ENCODE measurements at places on chromosomes 1 and 21.
A peak's percentile ranks its signal among the peaks of the same experiment; 100 is the strongest.

GRCh38 chr1:78254517-78254916 lies 208.8 kb downstream of the GIPC2 start:
- no peak for DNase-seq

- DNase-seq: no peak
These were observed 184.3 kb upstream of the LMO4 start for GRCh38 chr1:87144316-87144895.

- DNase-seq: no peak
These were observed 116.0 kb upstream of the KCNJ6 start for GRCh38 chr21:38032082-38032801.

DNA sequence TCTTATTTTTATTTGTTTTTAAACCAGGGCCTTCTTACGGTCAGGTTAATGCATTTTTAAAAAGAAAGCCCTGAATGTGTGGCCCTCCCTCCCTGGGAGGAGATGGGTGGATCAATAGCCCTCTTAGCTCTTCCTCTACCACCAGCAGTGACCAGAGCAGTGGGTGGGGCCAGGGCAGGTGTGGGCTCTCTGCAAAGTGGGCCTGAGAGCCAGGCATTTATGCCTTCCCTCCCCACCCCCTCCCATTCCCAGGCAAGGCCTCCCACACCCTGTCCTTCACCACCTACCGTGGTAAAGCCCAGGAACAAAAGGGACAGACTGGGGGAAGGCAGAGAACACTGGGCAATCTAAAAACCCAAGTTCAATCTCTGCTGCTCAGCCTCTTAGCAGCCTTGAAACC lies 63.9 kb downstream of the SSBP3 start:
- no peak for DNase-seq

GRCh38 chr1:195591917-195592672 lies 1016.1 kb downstream of the KCNT2 start:
- DNase-seq: peak; percentile 26

DNA sequence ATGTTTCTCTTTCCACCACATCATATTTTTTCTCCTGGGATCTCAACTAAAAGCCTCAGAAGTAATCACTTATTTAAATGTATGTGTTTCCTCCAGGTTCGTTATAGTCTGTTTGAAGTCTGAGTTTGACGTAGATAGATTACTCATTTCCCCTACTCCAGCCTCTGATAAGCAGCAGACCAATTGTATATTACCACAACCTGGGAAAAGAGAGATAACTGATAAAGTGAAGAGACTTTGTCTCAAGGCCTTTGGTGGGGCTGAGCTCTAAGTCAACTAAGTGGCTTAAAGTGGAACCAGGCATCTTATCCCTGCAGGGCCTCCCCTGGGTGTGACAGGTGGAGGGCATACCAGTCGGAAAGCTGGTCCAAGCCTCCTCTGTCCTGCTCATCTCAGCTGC lies 34.9 kb upstream of the CACNA1E start:
- DNase-seq: peak; percentile 55

DNA sequence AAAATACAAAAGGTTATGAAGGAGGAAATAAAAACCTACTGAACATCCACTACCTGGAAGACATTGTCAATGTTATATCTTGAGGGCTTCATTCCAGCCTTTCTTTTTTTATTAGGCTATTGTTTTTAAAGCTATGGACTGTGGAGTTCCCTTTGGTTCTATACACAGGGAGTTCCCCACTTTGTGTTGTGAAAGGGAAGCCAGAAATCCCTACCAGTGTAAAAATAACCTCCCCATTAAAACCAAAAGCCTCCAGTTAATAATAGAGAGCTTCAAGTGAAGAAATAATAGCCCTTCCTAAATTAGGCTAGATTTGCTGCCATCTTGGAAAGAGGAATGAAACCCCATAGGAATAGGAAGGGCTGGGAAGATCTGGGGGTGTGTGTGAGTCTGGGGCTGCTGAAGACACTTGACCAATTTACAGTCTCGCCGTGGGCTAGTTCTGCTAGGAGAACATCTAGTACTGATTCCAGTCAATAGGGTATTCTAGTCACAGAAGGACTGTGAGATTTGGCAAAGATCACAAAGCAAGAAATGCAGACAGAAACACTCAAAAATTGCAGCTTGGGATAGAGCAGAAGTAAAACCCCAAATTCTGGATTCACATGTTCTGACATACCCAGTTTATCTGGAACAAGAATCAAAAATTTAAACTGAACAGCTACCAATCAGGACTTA lies 32.4 kb upstream of the PTGFRN start:
- no peak for DNase-seq

DNA sequence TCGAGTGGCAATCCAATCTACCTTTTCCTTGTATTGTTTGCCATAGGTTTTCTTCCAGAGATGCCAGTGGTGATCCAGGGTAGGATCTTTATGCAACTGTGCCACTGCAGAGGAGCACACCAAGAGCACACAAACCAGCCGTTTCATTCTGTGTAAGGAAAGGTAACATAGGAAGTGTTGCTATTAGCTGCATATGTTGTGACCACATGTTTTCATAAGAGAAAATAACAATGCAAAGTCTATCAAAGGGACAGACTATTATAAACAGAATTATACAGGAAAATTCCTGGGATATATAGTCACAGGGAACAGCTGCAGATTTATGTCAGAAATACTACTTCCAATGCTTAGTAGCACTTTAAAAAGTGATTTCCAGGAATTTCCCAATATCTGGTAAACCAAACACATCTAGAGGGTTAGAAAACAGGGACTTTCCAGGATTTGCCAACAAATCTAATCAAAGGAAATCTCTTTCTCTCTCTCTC lies 919 bp downstream of the CTSS start:
- DNase-seq: peak; percentile 16

GRCh38 chr1:181062836-181063428 lies 25.6 kb upstream of the IER5 start:
- no peak for DNase-seq

GRCh38 chr1:15691434-15692032 lies 7.4 kb downstream of the PLEKHM2 start:
- DNase-seq: no peak

- peak; percentile 74 for DNase-seq
These were observed 575 bp downstream of the TRIM67 start for GRCh38 chr1:231162297-231162969.

DNA sequence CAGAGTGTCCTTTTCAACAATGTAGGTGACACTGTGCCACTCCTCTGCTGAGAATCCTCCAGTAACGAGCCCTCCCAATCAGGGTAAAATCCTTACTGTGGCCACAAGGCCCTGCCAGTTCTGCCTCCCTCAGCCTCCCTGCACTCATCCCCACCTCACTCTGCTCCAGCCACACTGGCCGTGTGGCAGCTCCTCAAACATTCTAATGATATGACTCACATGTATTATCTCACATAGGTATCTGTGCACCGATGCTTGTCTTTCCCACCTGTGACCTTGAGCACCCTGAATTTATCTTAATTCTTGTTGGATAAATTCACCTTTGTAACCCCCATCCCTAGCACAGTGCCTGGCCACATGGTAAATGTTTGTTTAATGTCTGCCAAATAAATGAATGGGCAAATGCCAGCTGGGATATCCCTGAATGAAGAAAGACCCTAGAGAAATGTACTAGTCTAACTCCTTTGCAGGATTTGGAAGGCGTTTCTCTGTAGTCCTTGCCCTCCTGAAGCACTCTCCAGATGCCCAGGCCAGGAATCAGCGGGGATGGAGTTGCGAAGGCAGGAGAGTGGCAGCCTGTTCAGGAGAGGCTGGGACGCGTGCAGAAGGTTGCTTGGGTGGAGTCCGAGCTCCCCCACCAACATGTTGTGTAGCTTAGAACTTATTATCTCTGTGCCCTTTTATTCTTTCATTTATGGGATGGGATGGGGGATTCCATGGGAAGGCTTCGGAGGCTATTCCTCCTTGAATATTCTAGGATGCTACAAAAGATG lies 106.0 kb downstream of the TMEM53 start:
- DNase-seq: no peak

DNA sequence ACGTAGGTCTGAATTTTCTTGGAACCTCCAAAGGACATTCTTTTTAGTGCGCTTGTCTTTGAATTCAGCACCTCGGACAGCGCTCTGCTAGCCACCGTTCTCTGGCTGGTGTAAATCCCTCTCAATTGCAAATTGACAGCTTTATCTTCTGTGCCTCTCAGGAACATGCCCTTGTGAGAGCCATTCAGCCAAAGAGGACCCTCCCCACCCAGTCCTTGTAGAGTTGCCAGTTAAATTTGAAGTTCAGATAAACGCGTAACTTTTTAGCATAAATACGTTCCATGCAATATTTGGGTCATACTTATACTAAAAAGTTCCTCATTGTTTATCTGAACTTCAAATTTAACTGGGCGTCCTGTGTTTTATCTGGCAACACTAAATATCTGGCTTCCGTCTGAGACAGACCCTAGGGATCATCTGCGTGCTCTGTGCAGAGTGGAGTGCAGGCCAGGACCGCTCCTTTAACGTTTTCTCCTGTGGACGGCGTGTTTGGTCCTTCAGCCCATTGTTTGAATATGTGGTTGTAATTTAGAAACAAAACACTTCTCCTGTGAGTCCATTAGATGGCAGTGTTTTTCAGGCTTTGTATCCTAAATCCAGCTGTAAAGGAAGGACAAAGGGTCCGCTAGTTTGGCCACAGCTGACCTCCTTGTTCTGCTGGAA lies 7.0 kb downstream of the KCNAB2 start:
- peak; percentile 84 for DNase-seq

- DNase-seq: no peak
These were observed 111.7 kb downstream of the SLC45A1 start for GRCh38 chr1:8429549-8430110.

- no peak for DNase-seq
These were observed 34.6 kb downstream of the STXBP3 start for GRCh38 chr1:108780937-108781574.

- DNase-seq: no peak
These were observed 93.7 kb upstream of the LPGAT1 start for GRCh38 chr1:211924256-211924655.

GRCh38 chr1:19770436-19771190 lies 29.1 kb downstream of the TMCO4 start:
- DNase-seq: no peak

- DNase-seq: no peak
These were observed 127.1 kb upstream of the GADD45A start for GRCh38 chr1:67557696-67558448.

DNA sequence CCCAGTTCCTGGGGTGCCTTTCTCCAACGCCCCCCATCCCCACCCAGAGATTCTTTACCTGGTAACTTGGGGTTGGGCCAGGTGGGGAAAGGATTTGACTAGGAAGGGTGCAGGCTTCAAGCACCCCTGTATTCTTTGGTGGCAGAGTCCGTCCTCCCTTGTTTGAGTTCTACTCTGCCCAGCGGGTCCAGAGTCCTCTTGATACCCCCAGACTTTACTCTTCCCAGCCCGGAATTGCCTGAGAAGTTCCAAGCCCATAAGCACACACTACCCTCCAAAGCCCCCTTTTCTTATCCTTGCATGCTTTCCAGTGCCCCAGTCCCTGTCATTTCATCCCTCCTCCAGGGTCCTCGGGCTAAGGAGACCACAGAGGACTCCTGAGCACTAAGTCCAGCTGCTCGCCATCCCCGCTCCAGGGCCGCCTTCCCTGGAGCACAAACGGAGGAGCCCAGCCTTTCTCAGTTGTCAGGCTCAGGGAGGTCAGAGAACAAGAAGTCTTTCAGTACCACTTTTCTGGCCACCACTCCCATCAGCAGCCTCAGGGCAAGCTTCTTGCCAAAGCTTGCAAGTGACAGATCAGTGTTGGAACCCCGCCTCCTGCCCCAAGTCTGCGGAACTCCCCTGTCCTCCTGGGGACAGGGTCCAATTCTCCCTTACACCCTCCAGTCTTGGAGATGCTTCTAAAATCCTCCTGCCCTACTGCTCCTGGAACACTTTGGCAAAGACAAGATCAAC lies 12.2 kb downstream of the SLC45A3 start:
- no peak for DNase-seq

DNA sequence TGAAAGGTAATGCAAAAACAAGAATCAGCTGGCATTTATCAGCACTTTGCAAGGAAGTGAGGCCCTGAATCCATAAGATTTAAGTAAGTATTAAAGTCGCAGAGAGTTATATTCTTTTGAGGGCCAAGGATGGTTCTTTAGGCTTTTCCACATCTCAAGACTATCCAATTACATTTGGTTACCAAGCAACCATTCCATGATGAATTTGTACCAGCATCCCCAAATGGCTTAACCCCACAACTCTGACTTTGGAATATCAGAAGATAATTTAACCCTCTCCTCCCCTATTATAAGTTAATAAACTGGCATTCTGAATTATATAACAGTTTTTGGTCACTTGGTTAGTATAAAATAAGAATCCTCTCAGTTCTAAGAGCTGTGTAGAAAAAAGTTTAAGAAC lies 2.8 kb downstream of the PHTF1 start:
- no peak for DNase-seq

GRCh38 chr1:22388671-22389450 lies 62.8 kb upstream of the ZBTB40 start:
- DNase-seq: peak; percentile 44

DNA sequence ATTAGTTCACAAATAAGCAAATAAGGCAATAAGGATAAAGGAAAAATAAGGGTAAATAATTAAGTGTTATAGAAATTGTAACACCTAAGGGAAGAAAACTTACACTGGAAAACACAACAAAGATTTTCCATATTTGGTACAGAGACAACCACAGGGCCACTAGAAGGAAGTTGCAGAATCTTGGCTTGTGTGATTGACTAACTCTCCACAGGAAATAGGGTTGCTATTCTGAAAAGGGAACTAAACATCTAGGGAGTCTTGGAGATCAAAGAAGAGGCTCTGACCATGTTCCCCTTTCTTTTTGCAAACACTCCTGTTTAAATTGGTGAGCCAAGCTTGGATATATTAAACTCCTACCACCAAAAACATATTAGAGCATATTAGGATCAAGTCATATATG lies 59.1 kb downstream of the APCS start:
- no peak for DNase-seq

- no peak for DNase-seq
These were observed 31.9 kb upstream of the TMEM52 start for GRCh38 chr1:1950940-1951339.

GRCh38 chr1:184792450-184792969 lies 37.9 kb upstream of the EDEM3 start:
- peak; percentile 57 for DNase-seq

GRCh38 chr1:61523229-61523628 lies 201.7 kb downstream of the TM2D1 start:
- no peak for DNase-seq

DNA sequence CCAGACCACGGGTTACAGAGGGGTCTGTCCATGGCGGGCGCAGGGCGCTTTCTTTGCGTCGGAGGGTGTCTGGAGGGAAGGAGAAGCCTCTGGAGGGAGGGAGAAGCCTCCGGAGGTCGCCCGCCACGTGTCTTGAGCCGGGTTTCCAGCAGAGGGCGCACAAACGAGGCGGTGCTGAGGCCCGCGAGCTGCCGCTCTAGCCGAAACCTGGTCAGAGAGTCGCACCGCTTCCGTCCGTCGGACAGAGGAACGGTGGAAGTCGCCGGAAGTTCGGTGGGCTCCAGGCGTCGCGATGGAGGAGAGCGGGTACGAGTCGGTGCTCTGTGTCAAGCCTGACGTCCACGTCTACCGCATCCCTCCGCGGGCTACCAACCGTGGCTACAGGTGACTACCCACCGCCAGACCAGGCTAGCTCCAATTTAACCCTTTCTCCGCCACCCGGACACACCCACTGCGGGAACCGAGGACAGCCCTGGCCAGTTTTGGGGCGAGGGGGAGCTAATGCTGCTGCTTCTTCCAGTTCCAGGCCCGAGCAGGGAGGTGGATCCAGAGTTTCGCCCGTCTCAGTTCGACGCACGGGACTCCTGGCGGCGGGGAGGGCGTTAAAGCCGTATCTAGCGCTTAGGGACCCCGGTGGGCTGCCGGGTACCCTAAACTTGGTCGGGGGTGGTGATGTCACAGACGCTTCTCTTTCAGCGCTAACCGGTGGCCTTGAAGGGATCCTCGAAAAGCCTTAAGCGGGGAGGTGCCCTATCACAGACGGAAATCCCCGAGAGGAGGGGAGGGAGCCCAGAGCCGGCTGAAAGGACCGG lies at the start of gene NECAP2:
Gene NECAP2 (plus strand): TSS at position 255 of the 812 bp plus-strand sequence. CDS start 38 bp downstream, at position 293.
- peak; percentile 96 for DNase-seq

Data from hepatocyte (in vitro differentiated cells).